ENCODE measurements at places on chromosomes 12 and 14.
A peak's percentile ranks its signal among the peaks of the same experiment; 100 is the strongest.

GRCh38 chr14:72350215-72350614 is 418.0 kb downstream of the RGS6 start:
- no peak for DNase-seq

- DNase-seq, result peak; percentile 63
Measured at GRCh38 chr12:104057771-104058197, 6.5 kb upstream of the HCFC2 start.

- DNase-seq, result peak; percentile 69
Measured at GRCh38 chr12:106919910-106920544, 35.7 kb upstream of the TMEM263 start.

DNA sequence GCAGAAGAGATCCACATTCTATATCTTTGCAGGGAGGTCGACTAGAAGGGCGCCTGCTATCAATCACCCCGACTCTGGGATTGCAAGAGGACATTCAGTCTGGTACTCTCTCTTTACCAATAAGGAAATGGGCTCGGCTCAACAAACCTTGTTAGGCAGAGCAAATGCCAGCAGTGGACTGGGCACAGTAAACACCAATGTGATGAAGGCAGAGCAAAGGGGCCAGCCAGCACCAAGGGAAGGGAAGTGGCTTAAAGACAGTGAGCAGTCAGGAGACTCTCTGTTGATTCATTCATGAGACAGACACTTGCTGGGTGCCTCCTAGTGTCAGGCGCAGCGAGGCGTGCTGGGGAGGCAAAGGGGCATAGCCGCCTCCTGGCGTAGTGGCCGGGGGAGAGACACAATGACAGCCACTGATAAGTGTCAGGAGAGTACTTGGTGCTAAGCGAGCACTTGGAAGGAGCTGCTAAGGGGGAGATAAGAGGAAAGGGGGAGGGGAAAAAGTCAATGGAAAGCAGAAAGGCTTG is 34.1 kb downstream of the TMCC3 start:
- DNase-seq, result no peak

DNA sequence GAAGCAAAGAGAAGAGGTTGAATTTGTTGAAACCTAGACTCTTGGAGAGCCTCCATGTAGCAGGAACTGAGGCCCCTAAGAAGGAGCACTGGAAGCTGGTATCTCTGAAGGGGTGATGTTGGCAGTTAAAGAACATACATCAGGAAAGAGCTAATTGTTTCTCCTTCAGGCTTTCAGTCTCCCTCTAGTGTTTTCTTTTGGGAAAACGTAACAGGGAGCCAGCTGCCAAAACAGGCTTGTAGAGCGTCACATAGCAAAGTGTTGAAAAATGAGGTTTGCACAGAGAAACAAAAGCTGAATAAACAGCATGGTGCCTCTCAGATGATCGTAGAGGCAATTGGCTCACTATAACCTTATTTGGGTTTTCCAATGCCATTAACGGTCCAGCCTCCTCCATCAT is 46.9 kb upstream of the CAND1 start:
- DNase-seq, result peak; percentile 35

DNA sequence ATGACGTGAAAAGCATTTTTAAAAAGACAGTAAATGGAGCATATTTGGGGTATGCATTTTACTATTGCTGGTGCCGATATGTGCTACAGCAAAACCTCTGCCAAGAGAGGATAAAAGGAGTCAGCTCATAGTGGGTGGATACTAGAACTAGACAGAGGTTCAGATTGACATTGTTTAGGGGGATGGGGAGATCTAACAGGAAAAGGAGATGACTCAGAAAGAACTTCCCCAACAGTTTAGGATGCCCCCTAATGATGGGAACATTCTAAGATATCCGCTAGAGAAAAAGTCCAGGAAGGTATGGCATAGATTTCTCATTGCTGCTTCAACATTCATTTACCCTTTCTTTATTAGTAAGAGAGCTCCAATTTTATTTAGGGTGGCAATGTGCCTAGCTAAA is 110.5 kb upstream of the CLEC14A start:
- no peak for DNase-seq

GRCh38 chr14:104724981-104725771 is 1.1 kb downstream of the ADSS1 start:
- DNase-seq, result no peak

DNA sequence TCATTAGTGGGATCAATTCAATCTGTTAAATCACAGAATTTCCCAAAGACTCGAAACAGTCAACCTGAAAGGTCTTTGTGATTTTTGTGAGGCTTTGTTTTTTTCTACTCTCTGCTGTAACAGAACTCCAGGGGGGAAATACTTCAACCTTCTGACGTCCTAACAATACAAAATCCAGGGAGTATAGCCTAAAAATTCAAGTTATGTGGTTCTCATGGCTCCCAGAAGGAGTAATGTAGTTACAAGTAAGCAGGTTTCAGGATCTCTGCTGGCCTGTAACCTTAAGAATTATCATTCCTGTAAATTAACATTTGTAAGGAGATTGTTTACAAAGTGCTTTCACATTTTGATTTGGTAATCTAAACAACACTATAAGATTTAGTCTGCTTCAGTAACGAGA is 39.9 kb downstream of the VEZT start:
- DNase-seq, result no peak

GRCh38 chr12:119415714-119416113 is 81.2 kb downstream of the CCDC60 start:
- DNase-seq, result no peak

GRCh38 chr12:116174904-116175303 is 102.6 kb downstream of the MED13L start:
- DNase-seq, result no peak

DNA sequence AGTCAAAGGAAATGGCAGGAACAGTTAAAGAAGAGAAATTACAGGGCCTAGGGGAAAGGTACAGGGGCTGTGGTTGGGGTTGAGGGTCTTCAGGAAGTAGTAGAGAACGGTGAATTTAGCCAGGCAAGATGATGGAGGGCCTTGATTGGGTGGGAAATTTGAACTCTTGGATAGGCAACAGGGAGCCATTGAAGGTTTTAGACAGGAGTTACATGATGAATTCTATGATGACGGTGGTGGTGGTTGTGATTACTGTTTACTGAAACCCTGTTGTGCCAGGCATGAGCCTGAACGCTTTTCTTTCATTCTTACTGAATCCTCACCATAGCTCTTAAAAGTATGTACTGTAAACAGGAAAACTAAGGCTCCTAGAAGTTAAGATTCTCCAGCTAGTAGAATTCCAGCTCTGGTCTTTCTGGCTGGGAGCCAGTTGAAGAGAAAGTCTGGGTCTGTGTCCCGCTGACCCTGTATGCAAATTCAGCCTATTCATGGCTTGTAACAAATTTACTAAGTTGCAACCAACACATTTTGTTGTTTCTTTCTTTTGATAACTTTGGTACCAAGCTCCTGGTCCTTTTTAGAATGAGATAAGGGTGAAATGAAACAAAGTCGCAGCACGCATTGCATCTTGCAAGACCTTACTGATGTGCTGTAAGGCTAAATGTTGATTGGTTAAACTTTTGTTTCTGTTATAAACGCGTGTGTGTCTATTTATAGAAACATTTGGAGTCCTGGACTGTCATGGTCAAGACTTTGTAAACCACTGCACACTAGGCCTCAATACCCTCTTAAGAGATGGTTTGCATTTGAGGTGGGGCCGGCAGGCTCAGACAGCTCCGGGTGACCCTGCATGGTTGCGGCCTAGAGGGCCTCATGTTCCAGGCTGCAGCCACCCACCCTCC is 6.0 kb downstream of the ORAI1 start:
- DNase-seq, result no peak

DNA sequence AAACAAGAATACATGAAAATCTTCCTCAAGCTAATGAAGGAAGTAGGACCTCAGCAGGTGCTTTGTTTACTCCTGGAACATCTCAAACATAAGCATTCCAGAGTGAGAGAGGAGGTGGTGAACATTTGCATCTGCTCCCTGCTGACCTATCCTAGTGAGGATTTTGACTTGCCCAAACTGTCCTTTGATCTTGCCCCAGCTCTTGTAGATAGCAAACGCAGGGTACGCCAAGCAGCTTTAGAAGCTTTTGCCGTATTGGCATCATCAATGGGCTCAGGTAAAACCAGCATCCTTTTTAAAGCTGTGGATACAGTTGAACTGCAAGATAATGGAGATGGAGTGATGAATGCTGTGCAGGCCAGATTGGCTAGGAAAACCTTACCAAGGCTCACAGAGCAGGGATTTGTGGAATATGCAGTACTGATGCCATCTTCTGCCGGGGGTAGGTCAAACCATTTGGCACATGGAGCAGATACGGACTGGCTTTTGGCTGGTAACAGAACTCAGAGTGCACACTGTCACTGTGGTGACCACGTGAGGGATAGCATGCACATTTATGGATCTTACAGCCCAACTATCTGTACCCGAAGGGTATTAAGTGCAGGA is 1.9 kb downstream of the TOGARAM1 start:
- peak; percentile 28 for DNase-seq

DNA sequence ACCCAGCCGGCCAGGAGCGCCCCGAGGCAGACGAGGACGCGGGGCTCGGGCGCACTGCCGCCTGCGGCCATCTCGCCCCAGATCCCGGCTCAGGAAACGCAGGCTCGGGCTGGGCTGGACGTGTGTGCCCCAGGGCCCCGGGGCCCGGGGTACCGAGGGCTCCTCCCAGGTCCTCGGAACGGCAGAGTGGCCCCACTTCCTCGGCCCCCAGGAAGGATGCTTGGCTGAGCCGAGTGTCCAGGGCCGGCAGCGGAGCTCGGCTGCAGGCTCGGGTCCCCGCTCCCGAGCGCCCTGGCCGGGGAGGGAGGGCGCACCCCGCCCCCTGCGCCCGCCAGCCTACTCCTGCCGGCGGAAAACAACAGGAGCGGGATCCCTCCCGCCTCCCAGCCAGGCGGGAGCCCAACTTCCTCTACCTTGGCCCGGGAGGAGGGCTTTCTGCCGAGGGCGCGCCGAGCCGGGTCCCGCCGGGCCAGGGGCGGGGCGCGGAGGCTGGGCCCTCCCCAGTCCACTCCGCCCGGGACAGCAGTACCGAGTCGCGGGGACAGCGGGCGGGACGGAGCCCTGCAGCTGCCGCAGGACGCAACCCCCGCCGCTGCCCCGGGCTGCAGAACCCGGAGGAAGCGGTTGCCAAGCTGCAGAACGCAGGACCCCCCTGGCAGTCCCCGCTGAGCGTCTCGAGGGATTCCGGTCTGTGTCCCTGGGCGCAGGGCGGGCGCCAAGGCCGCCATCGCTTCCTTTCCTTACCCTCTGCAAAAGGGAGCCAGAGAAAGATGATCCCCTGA is at the start of gene VSIG10:
Gene VSIG10 (minus strand): TSS at position 411 of the 782 bp plus-strand sequence. CDS start 340 bp downstream, at position 71.
- DNase-seq, result no peak

- DNase-seq, result no peak
Measured at GRCh38 chr14:87491816-87492215, 501.2 kb downstream of the GALC start.

GRCh38 chr14:99079061-99079727 is 192.8 kb downstream of the BCL11B start:
- no peak for DNase-seq

DNA sequence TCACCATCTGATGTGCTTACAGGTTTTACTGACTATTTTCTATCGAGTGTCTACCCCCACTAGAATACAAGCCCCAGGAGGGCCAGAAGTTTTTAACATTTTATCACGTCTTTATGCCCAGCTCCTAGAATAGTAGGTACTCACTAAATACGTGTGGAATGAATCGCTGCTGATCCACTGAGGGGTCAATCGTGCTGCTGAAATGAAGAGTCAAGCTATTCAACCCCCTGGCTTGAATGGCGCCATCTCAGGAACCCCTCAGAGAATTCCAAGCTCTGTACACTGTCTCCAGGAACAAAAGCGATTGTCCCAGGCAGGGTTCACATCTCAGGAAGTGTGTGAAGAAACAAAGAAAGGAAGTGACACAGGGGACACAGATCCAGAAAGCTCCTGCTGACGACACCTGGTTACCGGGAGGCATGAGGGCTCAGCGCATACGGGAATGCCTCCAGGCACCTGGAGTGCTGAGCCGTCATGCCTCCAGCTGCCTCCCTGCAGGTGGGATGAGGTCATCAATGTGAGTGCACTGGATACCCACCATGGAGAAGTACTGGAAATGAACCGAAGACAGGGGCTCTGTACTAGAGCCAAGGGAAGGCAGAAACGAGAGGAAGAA is 45.6 kb downstream of the PITPNM2 start:
- no peak for DNase-seq

GRCh38 chr14:104253901-104254353 is 115.5 kb downstream of the KIF26A start:
- DNase-seq, result no peak

- no peak for DNase-seq
Measured at GRCh38 chr14:89690139-89690538, 264.4 kb downstream of the EFCAB11 start.

- no peak for DNase-seq
Measured at GRCh38 chr12:29072631-29073030, 76.4 kb upstream of the FAR2 start.

GRCh38 chr14:85934123-85934885 is 404.4 kb downstream of the FLRT2 start:
- peak; percentile 59 for DNase-seq

All from NAMALWA (cell line).